Chondrocyte (in vitro differentiated cells): ENCODE measurements at places on chromosomes 16 and 17. TPM values are rescaled to one million over a fixed set of nuclear protein-coding genes. Genes with fewer than 3 reads are reported as not detected.

- peaks cover 27% of the 10 kb centered on the region for H3K4me1 ChIP-seq
- H3K27me3 ChIP-seq, result peaks cover 55% of the 10 kb centered on the region
- no peak overlapping the region for H3K4me3 ChIP-seq
- no peak overlapping the region for H3K27ac ChIP-seq
- H3K36me3 ChIP-seq, result no peaks in the 10 kb centered on the region
Observed at GRCh38 chr16:62038646-62039045, 2.4 kb upstream of the CDH8 start.

DNA sequence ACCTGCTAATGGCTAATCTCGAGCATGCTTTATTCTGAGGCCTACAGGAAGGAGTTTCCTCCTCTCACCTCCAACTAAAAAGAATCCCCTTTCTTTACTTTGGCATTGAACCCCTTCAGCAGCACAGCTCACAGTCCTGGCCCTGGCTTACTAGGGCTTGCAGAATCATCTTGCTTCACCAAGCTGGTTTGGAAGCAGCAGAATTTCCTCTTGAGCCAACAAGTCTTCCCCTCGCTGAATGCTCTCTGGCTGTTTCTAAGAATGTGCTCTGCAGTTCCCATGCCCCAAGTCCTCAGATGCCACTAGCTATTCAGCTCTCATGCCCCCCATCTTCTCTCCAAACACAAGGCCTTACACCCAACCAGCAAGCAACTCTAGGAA, 271.2 kb downstream of the NTN1 start:
- no peak for DNase-seq
- no peak overlapping the region for H3K4me3 ChIP-seq
- H3K4me1 ChIP-seq, result peaks cover 4% of the 10 kb centered on the region
- no peaks in the 10 kb centered on the region for H3K27me3 ChIP-seq

- peaks cover 36% of the 10 kb centered on the region for H3K36me3 ChIP-seq
- H3K4me3 ChIP-seq, result no peak overlapping the region
- peaks cover 30% of the 10 kb centered on the region for H3K4me1 ChIP-seq
- H3K27ac ChIP-seq, result no peak overlapping the region
Observed at GRCh38 chr16:23407436-23408127, 45.4 kb downstream of the COG7 start.

RAPGEFL1 gene
- total RNA-seq, result 3.6 to 5.5 TPM (median 3.9 TPM) in 3 replicates

GINS3 gene
- 1.9 to 3.3 TPM (median 2.1 TPM) in 3 replicates for total RNA-seq

INCA1 gene
- 0.74 to 1.5 TPM (median 0.85 TPM) in 3 replicates for total RNA-seq

DNA sequence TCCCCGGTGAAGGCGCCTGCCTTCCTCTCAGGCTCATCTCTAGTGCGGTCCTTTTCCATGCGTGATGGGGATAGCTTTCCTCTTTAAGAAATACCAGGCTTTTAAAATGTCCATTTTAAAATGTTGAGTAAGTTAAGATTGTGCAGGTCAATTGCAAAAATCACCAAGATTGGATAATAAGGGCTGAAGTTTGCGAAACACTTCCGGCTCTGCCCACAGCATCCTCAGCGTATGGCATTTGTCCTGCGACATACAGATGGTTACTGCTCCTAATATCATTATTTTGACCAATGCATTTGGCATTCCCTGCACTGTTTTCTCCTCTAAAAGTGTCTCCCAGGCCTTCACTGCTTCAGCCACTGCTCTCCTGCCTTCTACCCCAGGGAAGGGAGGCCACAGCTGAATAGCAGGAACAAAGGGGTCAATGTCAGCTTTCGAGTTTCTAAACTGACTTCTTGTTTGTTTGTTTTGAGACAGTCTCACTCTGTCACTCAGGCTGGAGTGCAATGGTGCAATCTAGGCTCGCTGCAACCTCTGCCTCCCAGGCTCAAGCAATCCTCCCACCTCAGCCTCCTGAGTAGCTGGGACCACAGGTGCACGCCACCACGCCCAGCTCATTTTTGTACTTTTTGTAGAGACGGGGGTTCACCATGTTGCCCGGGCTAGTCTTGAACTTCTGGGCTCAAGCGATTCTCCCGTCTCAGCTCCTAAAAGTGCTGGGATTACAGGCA, 91.9 kb downstream of the CRISPLD2 start:
- DNase-seq, result no peak
- no peak overlapping the region for H3K27ac ChIP-seq
- no peaks in the 10 kb centered on the region for H3K36me3 ChIP-seq

DNA sequence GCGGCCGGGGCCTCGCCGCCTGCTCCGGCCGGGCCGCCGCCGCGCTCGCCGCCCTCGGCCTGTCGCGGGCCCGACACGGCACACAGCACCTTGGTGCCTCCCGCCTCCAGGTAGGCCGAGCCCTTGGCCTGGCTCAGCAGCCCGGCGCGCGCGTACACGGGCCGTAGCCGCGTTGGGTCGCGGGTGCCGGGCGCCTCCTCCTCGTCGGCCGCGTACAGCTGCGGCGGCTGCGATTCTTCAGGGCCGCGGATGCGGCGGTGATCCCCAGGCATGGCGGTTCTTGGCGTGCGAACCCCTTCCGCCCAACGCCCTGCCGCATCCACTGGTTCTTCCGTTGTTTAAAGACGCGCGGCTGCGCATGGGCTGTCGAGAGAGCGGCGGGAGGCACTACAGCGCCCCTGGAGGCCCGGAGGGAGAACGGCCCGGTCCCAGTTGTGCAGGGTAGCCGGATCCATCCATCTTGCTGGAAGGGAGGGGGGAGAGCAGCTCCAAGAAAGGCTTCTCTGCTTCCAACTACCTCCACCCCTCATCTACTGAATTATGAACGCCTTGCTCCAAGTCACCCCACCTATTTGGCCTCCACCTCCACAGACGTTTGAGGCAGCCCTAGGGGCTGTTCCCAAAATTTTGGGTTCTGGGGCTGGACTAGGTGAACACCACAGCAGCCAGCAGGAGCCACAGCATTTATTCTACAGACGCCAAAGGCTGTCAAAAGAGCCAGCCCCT, at the start of gene EXOSC6:
TSS of gene EXOSC6 (minus strand) at position 312 of the 726 bp plus-strand sequence. CDS start at position 272, 40 bp downstream.
- H3K4me1 ChIP-seq, result peaks cover 27% of the 10 kb centered on the region
- peak; percentile 97 for DNase-seq
- peak within 1 kb of the TSS; percentile 87 for H3K27ac ChIP-seq
- no peaks in the 10 kb centered on the region for H3K27me3 ChIP-seq
- peaks cover 22% of the 10 kb centered on the region for H3K36me3 ChIP-seq

NPIPA7 gene
- 6.0 to 7.9 TPM (median 6.7 TPM) in 3 replicates for total RNA-seq

GRCh38 chr17:21233581-21234347, 19.4 kb downstream of the NATD1 start:
- H3K27ac ChIP-seq, result no peak overlapping the region
- H3K27me3 ChIP-seq, result no peaks in the 10 kb centered on the region
- no peaks in the 10 kb centered on the region for H3K4me1 ChIP-seq
- H3K4me3 ChIP-seq, result no peak overlapping the region

NXN gene
- total RNA-seq, result 85.2 to 93.6 TPM (median 86.4 TPM) in 3 replicates

GRCh38 chr16:66894948-66895688, 14.8 kb downstream of the PDP2 start:
- no peak overlapping the region for H3K4me3 ChIP-seq
- peaks cover 25% of the 10 kb centered on the region for H3K4me1 ChIP-seq
- peaks cover 4% of the 10 kb centered on the region for H3K36me3 ChIP-seq

PRKCB gene
- total RNA-seq, result not detected in 3 replicates

- peak overlapping the region; percentile 98 for H3K27ac ChIP-seq
- H3K27me3 ChIP-seq, result no peaks in the 10 kb centered on the region
- DNase-seq, result no peak
- H3K4me3 ChIP-seq, result peak overlapping the region; percentile 95
Observed at GRCh38 chr17:18315562-18315922, 449 bp downstream of the SMCR8 start.

DNA sequence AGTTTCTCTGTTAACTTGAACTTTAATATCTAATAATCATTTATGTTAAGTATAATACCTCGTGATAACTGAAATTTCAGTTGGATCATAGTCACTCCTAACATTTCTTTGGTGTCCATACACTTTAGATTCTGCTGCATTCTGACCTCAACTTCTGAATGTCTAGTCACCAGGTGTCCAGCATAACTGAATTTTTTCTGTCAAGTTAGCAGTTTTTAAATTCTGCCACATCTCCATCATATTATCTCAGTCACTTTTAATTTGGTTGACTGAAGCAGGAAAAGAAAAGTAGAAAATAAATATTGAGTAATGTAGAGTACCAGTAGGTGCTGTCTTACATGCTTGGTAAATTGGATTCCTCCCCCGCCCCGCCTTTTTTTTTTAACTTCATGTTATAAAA, 128.6 kb downstream of the TANC2 start:
- no peaks in the 10 kb centered on the region for H3K27me3 ChIP-seq
- no peak for DNase-seq
- H3K36me3 ChIP-seq, result peaks cover 3% of the 10 kb centered on the region
- H3K27ac ChIP-seq, result no peak overlapping the region
- no peak overlapping the region for H3K4me3 ChIP-seq

TEDC2 gene
- total RNA-seq, result 3.9 to 6.5 TPM (median 5.5 TPM) in 3 replicates

- peaks cover 49% of the 10 kb centered on the region for H3K27me3 ChIP-seq
- peaks cover 1% of the 10 kb centered on the region for H3K36me3 ChIP-seq
- H3K4me1 ChIP-seq, result peaks cover 8% of the 10 kb centered on the region
- H3K4me3 ChIP-seq, result no peak within 1 kb of the TSS
- no peak within 1 kb of the TSS for H3K27ac ChIP-seq
- DNase-seq, result no peak
Observed at GRCh38 chr16:1918351-1919326, at the start of gene HS3ST6. Gene HS3ST6 (minus strand): TSS chr16:1918415. CDS start chr16:1918323, 92 bp downstream.
